Aorta (tissue), 5 donors: ENCODE measurements at places on chromosomes 2 and 18. TPM values are rescaled to one million over a fixed set of nuclear protein-coding genes. Genes with fewer than 3 reads are reported as not detected.

Gene ANO7
- 2.9 TPM for polyA plus RNA-seq

Gene PHLPP1
- 2.3 TPM for polyA plus RNA-seq

Gene C2orf66
- not detected for polyA plus RNA-seq

Gene RND3
- polyA plus RNA-seq, result 17.4 TPM

Gene SMC6
- polyA plus RNA-seq, result 5.7 TPM

Gene COBLL1
- polyA plus RNA-seq, result 20.2 TPM

- no peak for DNase-seq
Measured at GRCh38 chr2:177165721-177166711, 46.6 kb upstream of the HNRNPA3 start.

- no peak for DNase-seq
Measured at GRCh38 chr2:195106681-195107380, 550.2 kb upstream of the SLC39A10 start.

DNA sequence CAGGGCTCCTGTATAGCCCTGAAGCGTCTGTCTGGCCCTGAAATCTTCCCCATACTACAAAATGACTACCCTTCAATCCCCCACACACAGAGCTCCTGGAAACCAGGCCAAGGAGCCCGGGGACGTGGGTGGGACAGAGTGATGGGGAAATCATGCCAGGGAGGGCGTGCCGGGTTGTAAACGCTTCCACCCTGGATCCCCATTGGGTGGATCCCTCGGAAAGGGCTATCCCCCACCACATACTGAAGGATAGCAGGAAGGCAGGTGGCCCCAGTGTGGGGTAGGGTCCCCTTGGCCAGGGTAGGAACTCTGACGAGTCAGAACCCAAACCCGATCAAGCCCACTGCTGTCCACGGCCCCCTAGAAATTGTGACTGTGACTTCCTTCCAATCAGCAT is 91.7 kb downstream of the INHBB start:
- no peak for DNase-seq

DNA sequence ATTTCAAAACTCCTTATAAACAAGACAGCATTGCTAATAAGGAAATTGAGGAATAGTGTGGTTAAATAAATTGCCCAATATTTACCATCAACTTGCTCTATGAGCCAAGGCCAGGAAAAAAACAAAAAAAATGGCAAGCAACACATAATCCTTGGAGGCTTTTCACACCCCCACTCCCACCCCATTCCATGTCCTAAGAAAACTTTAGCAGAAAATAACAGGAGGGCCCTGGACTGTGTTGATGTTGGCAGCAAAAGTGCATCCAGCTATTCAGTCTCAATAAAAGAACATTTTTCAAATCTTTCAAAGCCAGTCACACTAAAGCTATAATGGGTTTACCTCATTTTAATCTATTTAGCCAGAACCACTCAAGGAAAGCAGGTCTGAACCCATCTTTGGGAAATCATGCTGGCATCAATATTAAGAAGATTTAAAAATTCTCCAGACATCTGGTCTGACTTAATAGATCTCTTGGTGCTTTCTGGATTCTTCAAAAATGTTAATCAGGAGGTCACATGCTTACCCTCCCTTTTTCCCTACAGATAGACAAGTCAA is 34.6 kb upstream of the STK17B start:
- DNase-seq, result no peak

- DNase-seq, result peak; percentile 59
Measured at GRCh38 chr2:239394346-239394945, 6.4 kb downstream of the HDAC4 start.

GRCh38 chr2:200021449-200022114 is 66.2 kb downstream of the MAIP1 start:
- no peak for DNase-seq

DNA sequence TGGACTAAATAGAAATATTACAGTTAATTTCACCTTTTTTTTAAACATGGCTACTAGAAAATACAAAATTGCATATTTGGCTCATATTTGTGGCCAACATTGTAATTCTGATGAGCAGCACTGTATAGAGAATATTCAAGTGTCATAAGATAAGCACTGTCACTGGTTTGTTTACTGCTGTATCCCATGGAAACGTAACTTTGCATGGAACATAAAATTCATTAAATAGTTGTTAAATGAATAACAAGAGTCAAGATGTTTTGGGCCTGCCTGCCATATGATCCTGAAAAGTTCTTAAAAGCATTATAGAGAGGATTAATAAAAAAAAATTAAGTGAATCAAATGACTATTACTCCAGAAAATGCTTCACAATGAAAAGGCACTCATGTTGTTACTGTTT is 763.7 kb upstream of the CRIM1 start:
- no peak for DNase-seq

GRCh38 chr2:239677453-239678185 is 276.8 kb upstream of the HDAC4 start:
- DNase-seq, result no peak

DNA sequence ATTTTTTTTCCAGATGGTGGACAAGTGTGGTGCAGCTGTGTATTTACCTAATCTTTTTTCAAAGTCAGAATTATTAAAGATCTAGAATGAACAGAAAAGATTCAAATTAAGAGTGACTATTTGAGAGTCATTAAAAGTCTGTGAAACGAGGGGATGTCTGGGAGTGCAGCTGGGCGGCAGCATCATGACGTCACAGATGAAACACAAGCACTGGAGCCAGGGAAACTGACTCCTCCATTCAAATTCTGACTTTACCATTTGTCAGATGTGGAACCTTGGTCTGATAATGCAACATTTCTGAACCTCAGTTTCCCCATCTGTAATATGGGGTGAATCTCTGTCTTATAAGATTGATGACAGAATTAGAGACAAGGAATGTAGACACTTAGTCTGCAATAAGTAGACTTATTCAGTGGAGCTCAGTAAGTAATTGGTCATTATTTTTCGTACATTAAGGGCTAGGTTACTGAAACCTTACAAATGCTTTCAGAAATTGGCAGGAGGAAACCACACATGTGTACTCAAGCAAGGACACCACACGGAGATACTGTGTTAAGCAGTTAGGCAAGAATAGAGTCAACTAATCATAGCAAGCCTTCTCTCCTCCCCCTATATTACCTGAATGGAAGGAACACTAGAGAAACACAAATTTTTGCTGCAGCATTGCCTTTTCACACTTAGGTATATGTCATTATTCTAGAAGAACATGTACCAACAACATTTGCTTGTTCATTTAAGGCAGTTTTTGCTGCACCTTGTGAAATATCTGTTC is 27.8 kb upstream of the CXXC1 start:
- no peak for DNase-seq

DNA sequence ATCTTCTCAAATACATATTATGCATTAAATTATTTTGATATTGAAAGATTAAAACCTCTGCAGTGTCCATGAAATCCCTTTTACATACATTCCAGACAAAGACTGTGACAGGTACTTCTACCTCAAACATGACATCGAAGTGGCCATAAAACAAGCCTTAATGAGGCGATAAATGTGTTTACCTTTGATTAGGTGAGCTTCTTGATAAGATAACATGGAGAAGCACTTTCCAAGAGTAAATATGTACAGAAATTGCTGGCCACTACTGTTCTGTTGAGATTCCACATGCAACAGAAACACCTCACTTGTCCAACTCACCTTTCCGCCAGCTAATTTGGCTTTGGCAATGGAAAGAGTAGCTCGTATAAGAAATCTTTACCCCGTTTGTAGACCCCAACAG is 55.2 kb downstream of the ZEB2 start:
- no peak for DNase-seq

DNA sequence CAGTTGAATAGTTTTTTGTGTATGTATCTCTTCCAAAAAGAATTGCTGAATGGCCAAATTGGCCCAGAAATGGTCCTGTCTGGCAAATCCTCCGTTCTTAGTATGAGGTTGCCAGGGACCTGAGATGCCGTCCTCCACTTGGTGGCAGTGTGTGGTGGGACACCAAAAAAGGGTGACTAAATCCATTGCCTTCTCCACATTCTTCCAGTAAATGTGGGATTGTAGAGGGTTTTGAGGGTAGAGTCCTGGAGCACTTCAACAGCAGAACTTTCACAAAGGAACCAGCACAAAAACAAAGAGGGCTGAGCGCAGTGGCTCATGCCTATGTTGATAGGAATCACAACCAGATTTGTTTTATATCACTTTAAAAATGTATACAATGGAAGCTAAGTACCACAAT is 199.9 kb downstream of the BCL2 start:
- DNase-seq, result no peak

DNA sequence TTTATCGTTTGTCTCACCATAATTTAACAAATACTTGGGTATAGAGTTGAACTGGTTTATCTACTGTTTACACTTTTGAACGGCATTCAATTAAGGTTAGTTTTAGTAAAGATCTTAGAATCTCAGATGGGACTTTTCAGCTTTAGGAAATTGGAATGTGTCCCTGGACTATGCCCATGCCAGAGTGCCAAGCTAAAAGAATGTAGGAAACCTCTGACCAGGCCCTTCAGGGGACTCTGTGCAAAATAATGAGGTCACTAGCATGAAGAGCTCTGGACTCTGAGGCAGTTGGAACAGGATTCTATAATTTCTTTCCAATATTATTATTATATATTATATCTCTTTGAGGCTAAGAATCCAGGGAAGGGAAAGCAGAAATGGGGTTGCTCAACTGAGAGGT is 13.5 kb downstream of the DIS3L2 start:
- DNase-seq, result no peak

DNA sequence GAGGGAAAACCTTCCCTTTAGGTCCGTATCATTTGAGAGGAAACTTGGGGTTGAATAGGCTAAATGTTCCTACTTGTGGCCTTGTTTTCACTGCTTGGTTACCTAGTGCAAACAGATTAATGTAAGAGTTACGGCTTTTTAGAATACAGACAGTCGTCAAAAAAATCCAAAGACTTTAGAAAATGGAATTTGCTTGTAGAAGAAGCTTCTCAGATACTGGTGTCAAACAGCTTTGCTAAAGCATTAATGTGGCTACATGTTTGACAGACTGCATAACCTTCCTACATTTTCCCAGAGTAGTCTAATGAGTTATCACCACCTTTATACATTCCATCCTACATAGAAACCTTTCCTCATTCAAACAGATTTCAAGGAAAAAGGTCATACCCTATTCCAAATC is 114.6 kb downstream of the FMNL2 start:
- DNase-seq, result no peak

GRCh38 chr2:203018181-203018580 is 3.5 kb downstream of the NBEAL1 start:
- DNase-seq, result no peak

DNA sequence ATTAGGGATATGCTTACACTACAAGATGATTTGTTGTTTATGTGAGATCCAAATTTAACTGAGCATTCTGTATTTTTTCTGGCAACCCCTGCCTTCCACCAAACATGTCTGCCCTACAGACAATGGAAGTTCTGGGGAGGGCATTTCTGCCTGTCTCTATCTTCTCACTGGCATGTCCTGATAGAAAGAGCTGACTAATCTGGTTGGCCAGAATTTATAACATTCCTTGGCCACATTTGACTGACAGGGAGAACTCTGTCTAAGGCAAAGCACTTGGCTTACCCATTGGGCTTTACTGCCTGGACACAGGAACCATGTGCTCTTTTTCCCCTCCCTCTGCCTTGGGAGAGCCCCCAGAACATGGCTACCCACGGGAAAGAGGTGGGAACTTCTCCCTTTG is 70.6 kb upstream of the TMEM178A start:
- DNase-seq, result no peak

DNA sequence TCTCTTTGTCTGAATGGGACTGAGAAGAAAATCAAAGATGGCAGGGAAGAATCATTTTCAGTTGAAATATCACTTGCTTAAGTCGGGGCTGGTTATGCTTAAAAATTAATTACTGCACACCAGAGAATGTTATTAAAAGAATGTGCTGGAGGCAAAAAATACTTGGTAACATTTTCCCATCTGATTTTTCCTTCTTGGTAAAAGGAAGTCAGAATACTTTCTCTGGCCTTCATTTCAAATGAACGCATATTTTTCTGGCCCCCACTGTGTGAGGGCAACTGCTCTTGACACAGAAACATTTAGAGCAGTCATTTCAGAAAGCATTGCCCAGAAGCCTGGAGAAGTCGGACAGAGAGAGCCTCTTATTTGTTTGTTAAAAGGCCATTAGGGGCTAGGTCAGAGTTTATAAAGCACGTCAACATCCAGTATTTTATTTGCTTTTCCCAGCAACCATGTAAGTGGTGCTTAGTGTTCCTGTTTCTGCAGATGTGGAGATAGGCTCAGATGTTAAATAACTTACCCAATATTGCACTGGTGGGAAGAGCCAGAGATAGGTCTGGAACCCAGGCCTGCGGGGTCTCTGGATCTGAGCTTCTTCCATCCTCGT is 32.9 kb upstream of the LYPD6B start:
- DNase-seq, result no peak

DNA sequence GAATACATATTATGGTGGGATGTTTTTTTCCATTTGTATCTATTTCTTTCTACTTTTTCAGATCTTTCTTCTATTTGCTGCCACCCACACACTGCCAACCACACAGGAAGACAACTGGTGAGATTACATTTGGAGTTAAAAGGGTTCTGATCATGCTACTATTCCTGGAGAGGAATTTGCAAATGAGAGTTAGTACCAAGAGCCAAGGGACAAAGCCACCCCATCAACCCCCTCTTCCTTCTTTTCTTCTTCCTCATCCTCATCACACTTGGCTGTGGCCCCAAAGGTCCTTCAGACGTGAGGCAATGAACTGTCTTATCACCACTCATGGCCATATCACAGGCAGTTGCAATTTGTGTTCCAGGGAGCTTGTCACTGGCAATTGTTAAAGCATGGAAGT is 215.6 kb upstream of the SLC14A2 start:
- DNase-seq, result no peak

DNA sequence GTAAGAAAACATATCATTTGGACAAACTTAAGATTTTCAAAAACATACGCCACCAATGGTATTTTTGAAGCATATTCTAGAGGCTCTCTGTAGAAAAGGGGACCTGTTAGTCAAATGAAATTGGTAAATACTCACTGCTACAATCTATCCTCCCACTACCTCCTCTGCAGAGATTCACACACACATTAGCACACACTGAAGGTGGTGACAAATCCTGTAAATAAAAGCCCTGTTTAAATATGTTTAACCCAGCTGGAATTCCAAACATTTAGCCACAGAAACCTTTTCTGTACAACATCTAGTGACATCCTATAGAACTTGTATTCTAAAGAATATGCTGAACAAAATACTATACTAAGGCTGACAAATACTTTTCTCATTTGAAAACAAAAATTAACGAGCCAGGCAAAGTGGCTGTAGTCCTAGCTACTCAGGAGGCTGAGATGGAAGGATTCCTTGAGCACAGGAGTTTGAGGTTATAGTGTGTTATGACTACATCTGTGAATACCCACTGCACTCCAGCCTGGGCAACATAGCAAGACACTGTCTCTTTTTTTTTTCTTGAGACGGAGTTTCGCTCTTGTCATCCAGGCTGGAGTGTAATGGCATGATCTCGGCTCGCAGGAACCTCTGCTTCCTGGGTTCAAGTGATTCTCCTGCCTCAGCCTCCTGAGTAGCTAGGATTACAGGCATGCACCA is 25.9 kb downstream of the ALS2 start:
- no peak for DNase-seq

- peak; percentile 84 for DNase-seq
Measured at GRCh38 chr2:100984892-100985307, 17.2 kb upstream of the RPL31 start.
